ENCODE measurements at places on chromosomes 11 and 22. TPM values are rescaled to one million over a fixed set of nuclear protein-coding genes. Genes with fewer than 3 reads are reported as not detected.

The ANO1 gene
- 2.7 TPM for total RNA-seq

The OR4A15 gene
- not detected for total RNA-seq

The FGF19 gene
- total RNA-seq: 0.12 TPM

DNA sequence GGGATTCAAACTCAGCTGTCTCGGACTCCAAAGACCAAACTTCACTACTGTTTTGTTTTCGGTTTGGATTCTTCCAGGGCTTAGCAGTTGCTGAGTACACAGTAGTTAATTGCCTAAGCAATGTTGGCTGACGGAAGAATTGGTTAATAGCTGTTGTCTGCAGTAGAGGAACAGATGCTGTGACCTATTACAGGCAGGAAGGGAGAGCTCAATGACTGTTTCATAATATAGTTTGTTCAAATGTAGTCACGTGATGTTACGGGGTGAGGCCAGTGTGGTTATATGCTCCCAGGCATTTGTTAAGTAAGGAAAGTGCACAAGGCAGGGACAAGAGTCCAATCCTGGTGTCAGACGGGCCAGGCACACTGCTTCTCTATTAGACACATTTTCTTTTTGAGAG lies 222.6 kb upstream of the CCDC90B start:
- DNase-seq: no peak

DNA sequence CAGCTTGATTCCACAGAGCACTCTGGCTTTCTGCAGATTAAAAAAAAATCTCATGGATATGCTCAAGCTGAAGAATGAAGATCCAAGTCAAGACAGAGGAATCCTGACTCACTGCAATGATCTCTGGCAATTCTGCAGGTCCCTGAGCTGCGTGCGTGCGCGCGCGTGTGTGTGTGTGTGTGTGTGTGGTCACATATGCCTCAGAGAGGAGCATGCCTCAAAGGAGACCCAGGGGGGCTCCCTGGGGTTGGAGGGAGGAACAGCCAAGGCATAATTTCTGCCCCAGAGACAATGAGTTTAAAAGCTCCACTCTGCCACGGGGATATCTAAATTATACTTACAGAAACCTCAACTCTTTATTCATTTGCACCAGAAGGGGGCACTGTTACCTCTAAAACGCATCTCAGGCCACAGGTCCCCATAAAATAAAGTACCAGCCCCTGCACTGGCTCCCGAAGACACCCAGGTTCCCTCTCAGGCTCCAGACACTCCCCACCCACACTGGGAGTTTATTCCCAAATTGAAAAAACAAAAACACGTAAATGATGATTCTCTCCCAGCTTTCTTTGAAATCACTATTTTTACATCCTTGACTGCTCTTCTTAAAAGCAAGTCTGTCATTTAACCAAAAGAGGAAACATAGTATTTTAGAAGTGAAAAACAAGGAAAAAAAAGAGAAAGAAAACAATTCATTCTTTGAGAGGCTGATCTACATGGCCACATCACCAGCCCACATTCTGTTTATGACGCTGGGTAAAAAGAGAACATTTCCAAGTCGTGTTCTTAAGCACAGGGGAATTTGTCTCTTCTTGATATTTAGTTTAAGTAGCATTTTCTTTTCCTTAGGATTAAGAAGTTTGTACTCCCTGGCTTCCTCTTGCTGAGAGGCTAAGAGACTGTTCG lies 401.0 kb downstream of the LARGE1 start:
- DNase-seq: peak; percentile 14

DNA sequence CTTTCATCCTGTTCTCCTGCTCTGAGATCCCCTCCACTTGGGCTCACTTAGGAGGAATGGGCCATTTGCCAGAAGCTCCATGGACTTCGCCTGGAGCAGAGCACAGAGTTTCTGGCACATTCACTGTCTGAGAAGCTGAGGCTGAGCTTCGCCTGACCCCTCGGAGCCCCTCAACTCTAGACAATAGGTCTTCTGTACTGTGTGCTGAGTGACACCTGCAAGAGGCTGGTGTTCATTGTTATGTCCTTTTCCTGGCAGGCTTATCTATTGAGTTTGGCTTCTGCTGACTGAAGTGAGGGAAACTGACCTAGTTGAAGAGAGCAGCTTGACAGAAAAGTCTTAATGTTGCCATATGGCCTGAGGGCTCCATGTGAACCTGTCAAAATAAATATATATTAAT lies 124.3 kb downstream of the EHF start:
- no peak for DNase-seq

- DNase-seq: no peak
Observed at GRCh38 chr11:113174882-113175281, 139.5 kb upstream of the TTC12 start.

DNA sequence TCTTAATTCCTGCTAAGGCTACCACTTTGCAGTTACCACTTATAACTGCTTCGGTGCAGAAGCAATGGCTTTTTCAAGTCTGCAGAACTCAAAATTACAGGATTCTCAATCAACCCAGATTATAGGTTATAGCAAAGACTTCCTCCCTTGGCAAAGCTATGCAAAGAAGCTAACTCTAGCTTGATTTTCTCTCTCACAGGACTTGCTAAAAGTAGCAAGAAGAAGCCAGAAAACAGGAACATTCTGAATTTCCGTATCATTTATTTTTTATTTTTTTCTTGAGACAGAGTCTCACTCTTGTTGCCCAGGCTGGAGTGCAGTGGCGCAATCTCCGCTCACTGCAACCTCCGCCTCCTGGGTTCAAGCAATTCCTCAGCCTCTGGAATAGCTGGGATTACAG lies 10.7 kb upstream of the PLEKHB1 start:
- DNase-seq: no peak

DNA sequence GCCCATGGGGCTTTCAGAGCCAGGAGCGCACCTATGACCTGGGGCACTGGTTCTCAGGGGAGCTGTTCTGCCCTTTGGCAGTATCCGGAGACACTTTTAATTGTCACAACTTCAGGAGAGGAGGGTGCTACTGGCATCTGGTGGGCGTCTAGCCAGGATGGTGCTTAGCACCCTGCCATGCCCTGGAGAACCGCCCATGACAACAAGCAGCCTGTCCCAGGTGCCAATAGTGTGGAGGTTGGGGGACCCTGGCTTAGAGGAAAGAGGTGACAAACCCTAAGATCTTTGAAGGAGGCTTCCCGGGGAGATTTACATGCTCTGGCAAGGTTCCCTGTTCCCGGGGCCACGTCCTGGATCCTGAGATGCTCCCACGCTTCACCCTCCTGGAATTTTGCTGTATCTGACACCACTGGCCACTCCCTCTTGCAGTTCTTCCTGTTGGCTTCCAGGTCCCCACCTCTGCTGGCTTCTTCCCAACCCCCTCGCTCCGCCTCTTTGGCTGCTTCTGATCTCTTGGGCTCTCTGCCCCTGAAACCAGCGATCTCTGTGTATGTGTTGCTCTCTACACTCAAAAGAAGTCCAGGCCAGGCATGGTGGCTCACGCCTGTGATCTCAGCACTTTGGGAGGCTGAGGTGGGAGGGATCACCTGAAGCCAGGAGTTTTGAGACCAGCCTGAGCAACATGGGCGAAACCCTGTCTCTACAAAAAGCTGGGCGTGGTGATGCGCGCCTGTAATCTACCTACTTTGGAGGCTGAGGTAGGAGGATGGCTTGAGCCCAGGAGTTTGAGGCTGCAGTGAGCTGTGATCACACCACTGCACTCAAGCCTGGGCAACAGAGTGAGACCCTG lies 31.1 kb downstream of the FADS3 start:
- no peak for DNase-seq

DNA sequence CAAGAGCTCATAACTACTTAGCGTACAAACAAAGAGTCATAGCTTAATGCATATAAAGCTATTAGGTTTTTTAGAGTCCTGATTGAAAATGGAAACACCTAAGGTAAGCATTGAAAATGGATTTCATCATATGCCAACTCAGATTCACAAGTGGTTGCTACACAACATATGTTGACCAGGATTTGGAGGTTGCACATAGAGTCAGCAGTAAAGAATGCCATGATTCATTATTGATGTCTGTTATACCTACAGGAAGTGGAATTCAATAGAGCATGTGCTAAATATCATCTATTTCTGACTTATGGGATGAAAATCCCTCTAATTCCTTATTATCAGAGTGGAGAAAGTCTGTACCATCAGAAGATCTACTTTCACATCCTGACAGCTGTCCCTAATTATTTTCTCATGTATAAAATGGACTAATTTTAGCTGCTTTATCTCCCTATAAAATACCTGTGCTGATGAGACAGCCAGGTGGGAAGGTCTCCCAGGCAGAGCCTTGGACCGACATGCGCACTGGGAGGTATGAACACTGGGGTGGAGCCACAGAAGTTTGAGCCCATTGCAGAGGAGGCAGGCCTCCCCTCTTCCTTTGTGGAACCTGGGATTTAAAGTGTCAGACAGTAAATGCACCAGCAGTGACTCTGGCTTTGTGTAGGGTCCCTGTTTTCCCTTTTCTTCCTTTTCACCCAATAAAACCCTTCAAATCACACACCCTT lies 204.2 kb downstream of the AASDHPPT start:
- peak; percentile 8 for DNase-seq

- no peak for DNase-seq
Observed at GRCh38 chr22:23904573-23905254, 10.5 kb downstream of the MIF start.

- DNase-seq: no peak
Observed at GRCh38 chr11:80733361-80733760, 1292.5 kb upstream of the TENM4 start.

GRCh38 chr11:62548545-62549335 lies 2.1 kb upstream of the AHNAK start:
- DNase-seq: no peak

DNA sequence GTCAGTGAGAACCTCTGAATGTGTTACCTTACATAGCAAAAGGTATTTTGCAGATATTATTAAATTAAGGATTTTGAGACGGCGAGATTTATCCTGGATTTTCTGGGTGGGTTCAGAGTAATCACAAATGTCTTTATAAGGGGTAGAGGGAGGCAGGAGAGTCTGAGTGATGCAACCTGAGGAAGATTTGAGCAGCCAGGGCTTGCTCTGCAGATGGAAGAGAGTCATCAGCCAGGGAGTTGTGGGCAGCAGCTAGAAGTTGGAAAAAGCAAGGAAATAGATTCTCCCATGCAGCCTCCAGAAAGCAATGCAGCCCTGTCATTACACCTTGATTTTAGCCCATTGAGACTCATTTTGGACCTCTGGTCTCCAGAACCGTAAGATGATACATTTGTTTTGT lies 4.1 kb upstream of the WDR74 start:
- no peak for DNase-seq

- no peak for DNase-seq
Observed at GRCh38 chr11:5712507-5712906, 22.9 kb downstream of the TRIM22 start.

GRCh38 chr11:69711822-69712801 lies 8.3 kb upstream of the FGF19 start:
- no peak for DNase-seq

GRCh38 chr11:2987881-2988861 lies 4.0 kb downstream of the NAP1L4 start:
- no peak for DNase-seq
